ENCODE measurements at places on chromosomes 16 and 17. TPM values are rescaled to one million over a fixed set of nuclear protein-coding genes. Genes with fewer than 3 reads are reported as not detected.

Gene SDF2
- 49.8 TPM for total RNA-seq

Gene HS3ST3B1
- total RNA-seq = 11.5 TPM

Gene TBC1D3E
- not detected for total RNA-seq

Gene TBC1D3K
- not detected for total RNA-seq

Gene FNDC8
- not detected for total RNA-seq
